Pancreas (tissue), 10 donors: ENCODE measurements at places on chromosomes 1 and 21.

DNA sequence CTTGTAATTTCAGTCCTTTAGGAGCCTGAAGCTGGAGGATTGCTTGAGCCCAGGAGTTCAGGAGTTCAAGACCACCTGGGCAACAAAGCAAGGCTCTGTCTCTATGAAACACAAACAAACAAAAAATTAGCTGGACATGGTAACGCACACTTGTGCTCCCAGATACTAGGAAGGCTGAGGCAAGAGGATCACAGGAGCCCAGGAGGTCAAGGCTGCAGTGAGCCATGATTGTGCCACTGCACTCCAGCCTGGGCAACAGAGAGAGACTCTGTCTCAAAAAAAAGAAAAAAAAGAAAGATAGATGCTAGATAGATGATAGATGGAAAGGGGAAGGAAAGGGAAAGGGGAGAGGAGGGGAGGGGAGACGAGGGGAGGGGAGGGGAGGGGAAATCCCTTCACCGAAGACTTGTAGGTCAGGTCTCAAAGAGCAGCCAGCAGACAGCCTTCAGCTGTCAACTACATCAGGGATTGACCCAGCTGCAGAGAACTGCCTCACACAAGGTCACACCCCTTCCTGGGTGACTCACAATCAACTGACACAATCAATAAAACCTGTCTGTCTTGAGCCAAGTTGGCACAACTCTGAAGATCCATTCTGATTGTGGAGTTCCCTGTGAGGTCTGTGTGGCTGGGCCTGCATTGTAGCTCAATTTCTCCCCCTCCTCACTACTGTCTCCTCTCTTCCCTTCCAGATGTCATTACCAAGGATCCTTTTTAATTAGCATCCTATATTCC lies 200.6 kb downstream of the RGS7 start:
- peak; percentile 72 for DNase-seq

DNA sequence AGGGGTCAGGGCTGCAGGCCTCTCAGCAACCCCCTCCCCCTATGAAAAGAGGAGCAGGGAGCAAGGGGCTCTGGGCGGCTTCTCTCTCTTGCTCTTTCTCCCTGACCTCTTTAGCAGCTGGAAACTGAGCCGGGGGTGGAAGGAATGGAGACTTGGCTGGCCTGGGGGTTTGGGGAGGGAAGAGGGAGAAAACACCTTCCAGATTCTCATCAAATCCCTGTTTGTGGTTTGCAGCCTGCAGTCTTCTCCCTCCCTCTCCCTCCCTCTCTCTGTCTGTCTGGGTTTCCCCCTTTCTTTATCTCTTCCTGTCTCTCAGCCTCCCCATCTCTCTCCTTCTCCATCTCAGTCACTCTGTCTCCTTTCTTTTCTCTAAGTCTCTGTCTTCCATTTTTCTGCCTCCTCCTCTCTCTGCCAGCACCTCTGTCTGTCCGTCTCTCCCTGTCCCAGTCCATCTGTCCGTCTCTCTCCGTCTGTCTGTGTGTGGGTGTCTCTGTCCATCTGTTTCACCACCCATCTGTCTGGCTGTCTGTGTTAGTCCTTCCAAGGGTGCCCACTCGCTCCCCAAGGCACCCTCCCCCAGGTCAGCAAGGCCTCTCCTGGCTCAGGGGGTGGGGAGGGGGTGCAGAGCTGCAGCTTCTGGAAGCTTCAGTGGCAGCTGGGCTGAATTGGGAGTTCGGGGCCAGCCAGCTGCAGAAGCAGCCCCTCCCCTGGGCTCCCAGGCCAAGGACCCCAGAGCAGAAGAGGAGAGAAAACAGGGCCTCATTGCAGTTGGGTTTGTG lies 6.2 kb downstream of the AHDC1 start:
- DNase-seq: no peak

- peak; percentile 80 for DNase-seq
Observed at GRCh38 chr1:146036965-146037646, 15.6 kb upstream of the HJV start.

- no peak for DNase-seq
Observed at GRCh38 chr1:225581186-225581585, 71.7 kb downstream of the ENAH start.

- DNase-seq: no peak
Observed at GRCh38 chr1:173914366-173914871, 2.7 kb downstream of the SERPINC1 start.

DNA sequence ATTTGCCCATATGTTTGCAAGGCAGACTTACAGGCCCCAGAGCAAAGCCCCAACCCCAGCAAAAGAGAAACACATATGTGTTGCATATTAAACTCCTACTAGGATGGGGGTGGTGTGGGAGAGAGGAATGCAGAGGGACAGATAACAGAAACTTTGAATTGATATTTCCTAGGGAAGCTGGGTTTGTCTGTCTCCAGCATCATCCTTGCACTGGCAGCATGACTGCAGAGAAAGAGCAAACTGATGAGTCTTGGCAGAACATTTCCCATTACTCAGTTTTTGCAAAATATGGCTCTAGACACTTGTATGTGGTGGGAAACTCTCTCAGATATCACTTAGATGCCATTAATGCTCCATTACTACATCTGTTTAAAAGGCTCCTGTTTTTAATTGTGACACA lies 43.8 kb upstream of the MARK1 start:
- no peak for DNase-seq

GRCh38 chr1:22615886-22616285 lies 20.5 kb upstream of the C1QA start:
- no peak for DNase-seq

DNA sequence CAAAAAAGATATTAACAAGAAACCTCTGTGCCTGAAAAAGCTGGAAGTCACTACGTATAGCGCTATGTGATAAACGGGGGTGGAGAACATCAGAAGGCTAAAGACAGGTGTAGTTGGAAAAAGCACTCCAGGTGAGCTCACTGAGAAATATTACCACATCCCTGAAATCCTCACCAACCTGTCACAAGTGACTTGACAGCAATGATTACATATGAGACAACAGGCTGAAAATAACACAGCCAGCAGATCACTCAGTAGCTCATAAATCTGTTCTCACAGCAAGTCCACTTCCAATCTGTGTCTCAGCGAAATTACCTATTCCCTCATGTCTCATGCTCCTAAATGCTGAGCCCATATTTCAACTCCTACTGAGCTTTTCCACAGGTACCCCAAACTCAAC lies 120.5 kb downstream of the UBR4 start:
- DNase-seq: no peak

- no peak for DNase-seq
Observed at GRCh38 chr1:82185084-82185483, 384.4 kb downstream of the ADGRL2 start.

GRCh38 chr1:23020706-23021405 lies 1.6 kb downstream of the KDM1A start:
- no peak for DNase-seq

- no peak for DNase-seq
Observed at GRCh38 chr1:179925302-179925701, 29.3 kb upstream of the CEP350 start.

DNA sequence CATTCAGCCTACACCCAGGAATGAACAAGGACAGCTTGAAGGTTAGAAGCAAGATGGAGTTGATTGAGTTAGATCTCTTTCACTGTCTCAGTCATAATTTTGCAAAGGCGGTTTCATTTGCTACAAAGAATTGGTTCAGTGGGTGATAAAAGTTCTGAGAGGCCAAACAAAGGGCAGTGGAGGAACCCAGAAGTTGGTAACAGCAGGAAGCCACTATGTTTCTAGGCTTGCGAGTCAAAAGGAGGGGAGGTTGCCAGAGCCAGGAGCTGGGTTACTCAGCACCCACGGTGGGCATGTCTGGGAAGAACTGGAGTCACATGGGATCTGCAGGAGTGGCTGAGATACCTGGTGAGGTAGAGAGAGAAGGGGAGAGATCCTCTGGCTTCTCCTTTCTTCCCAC lies 64.2 kb upstream of the MRPS6 start:
- no peak for DNase-seq

- DNase-seq: no peak
Observed at GRCh38 chr21:25961042-25961441, 209.5 kb downstream of the APP start.

GRCh38 chr1:243799908-243800307 lies 50.1 kb downstream of the AKT3 start:
- DNase-seq: no peak

GRCh38 chr1:86517336-86517735 lies 29.5 kb upstream of the CLCA4 start:
- DNase-seq: no peak
